ENCODE measurements at places on chromosomes 6 and 20.

DNA sequence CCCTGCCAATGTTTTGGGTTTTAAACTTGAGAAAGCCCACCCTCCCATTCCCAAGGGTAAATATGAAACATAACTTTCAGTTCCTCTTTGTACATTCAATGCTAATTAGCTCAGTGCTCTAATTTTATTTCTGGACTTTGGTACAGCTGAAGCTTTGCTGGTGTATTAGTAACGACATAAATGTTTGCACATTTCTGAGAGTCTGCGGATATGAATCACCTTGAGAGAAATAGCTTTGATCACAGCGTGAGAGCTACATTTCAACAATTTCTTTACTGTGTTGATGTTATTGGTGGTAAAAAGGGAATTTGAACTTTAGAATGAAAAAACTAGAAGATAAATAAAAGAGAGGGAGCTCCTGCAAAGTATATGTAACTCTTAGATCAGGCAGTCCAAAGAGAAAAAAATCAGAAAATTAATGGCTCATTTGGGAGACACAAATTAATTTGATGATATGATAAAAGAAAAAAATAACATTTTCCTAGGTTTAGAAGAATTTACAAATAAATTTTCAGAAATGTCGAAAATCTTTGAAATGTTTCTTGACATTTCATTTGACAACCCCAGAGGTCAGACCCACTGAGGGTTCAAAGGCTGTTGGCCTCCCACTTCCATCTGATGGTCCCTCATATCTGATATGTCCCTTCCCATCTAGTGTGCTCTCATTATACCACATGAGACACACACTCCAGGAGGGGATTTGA, 38.5 kb upstream of the CAP2 start:
- DNase-seq: no peak

GRCh38 chr20:16025084-16025483, 548.2 kb downstream of the KIF16B start:
- no peak for DNase-seq

DNA sequence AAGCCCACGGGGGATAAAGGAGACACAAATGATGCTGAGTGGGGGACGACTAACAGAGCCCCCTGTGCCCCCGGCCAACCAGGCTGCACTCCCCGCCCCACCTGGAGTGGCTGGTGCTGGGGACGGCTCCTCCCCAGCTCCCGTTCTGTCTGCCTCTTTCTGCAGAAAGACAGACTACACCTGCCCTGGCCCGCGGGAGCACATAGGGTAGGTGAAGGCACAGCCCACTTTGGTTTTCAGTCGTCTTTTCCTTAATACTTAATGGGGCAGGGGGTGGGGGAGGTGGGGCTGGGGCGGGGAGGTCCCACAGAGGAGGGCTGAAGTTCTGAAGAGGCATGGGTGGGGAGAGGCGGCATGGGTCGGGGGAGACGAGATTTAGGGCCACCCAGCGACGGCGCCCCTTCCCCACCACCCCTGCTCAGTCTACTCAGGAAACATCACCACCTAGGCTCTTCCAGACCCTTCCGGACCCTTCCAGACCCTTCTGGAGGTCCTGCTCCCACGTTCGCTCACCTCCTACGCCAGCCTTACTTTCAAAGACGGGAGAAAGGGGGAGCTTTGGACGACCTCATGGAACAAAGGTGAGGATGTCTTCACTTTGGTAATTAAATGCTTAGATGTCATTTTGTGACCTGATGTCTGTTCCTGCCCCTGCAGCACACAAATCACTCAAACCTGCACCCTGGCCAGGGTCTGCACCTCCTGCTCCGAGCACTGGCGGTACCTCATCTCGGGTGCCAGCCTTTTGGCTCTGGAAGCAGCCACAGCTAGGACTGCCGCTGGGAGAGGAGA, 21.2 kb upstream of the FRMD1 start:
- no peak for DNase-seq

- DNase-seq: no peak
Observed at GRCh38 chr6:24909241-24910216, 26.2 kb downstream of the RIPOR2 start.

GRCh38 chr20:38065764-38066375, 32.3 kb downstream of the RPRD1B start:
- no peak for DNase-seq

- DNase-seq: no peak
Observed at GRCh38 chr20:59044295-59044694, 1.7 kb upstream of the PRELID3B start.

DNA sequence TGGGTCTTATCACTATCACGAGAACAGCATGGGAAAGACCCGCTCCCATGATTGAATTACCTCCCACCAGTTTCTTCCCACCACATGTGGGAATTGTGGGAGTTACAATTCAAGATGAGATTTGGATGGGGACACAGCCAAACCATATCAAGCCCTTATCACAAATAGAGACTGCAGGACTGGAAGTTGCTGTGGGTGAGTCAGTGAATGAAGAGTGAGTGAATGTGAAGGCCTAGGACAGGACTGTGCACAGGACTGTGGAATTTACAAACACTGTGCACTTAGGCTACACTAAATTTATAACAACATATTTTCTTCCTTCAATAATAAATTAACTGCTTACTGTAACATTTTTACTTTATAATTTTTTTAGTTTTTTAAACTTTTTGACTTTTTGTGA, 30.2 kb upstream of the BCAS1 start:
- no peak for DNase-seq

- DNase-seq: no peak
Observed at GRCh38 chr6:14123386-14124111, 6.0 kb downstream of the CD83 start.

- no peak for DNase-seq
Observed at GRCh38 chr6:81465859-81466258, 286.6 kb downstream of the TENT5A start.

Data from stimulated activated CD8-positive, alpha-beta memory T cell treated with anti-CD3 and anti-CD28 coated beads, Interleukin-2, amount 100 ng/mL, for 48 hours (primary cell).